Stimulated activated CD8-positive, alpha-beta memory T cell treated with anti-CD3 and anti-CD28 coated beads, Interleukin-2, amount 100 ng/mL, for 1 hour (primary cell): ENCODE measurements at places on chromosomes 2 and 18.

DNA sequence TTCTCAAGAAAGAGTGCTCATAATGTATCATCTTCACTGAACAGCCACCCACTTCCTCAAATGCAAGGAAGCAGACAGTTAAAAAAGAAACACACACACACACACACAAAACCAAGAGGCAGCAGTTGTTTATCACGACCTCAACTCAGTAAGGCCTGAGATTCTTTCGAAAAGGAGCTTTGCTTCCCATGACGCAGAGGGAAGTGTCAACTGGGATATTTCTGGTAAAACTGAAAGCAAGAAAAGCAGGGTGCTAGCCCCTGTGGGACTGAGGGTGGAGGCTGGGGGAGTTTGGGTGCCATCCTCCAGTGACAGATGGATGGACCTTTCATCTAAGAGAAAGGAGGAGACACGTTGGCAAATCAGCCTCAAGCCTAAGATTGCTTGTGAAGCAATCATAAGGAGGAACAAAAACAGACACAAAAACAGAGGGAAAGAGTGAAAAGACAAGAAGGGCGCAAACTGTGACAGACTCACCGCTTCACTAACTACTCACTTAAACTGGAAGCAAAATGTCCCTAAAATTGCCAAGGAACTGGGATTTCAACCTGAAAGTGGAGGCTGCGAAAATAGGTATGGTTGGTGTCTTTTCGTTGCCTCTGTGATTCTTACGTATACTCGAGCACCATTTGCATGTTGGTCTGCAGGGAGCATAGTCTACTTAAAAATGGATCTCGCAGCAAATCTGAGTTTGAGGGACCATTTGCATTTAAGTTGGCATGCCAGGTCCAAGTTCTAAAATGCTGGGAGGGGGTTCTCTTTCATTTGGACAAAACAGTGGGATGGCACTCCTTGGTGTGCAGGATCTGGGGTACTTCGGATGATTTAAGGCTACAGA is at the start of gene ARHGAP25:
TSS of gene ARHGAP25 (plus strand) at position 124 of the 838 bp plus-strand sequence. CDS start at position 513, 389 bp downstream.
- DNase-seq: no peak

DNA sequence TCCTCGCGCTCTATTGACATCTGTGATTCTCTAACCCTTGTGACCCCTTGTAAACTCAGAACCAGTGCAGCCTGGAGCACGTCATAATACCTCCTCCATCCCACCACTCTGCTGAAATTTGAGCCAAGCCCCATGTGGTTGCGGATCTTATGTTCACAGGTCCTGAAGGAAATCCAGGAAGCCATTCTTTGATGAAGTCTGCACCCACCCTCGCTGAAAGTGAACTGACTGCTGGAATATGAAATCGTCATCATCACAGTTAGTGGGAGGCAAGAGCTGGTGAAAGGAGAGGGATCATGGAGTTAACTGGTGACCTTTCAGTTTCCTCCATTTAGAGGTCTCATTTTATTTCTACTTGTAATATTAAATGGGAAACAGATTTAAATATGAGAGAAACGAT is 21.6 kb downstream of the ZEB2 start:
- no peak for DNase-seq

- no peak for DNase-seq
Observed at GRCh38 chr2:205612636-205613035, 69.7 kb upstream of the NRP2 start.

DNA sequence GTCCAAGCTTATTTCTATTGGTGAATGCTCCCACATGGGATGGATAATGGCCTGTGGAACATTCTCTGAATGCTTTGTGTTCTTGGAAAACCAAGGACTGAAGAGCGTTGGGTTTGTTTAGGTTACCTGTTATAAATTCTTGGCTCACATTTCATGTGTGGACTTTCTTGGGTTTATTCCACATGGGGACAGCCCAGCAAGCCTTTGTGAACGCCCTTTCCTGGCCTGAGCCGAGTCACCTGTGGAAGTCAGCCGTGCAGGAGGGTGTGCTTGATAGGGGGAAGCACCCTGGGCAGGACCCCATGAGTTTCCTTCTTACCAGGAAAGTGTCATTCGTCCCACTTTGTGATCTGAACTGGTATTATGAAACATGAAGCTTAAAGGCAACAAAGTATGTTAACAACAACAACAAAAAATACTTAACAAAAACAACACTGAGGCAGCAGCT is 4.1 kb downstream of the RAB31 start:
- DNase-seq: no peak

DNA sequence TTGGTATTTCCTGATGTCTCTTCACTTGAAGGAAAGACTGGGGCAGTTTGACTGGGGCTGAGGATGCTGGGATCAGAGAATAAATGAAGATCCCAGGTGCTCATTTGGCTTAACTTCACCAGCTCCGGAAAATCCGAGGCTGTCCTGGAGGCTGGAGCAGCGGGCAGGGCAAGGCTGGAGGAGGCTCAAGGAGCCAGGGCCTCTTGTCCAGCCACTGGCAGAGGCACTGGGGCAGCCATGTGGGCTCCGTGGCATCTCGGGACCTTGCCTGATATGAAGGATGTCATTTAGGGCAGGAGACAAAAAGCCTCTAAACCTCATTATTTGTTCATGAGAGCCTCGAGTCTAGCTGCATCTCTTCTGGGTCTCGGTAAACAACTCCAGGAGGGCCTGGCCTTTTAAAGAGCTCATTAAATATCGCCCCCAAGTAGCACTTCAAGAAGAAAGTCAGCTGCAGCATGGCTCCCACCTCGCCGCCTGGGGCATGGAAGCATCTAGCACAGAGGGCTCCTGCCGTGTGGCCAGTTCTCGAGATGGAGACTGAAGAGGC is 13.5 kb upstream of the GPR55 start:
- DNase-seq: no peak

DNA sequence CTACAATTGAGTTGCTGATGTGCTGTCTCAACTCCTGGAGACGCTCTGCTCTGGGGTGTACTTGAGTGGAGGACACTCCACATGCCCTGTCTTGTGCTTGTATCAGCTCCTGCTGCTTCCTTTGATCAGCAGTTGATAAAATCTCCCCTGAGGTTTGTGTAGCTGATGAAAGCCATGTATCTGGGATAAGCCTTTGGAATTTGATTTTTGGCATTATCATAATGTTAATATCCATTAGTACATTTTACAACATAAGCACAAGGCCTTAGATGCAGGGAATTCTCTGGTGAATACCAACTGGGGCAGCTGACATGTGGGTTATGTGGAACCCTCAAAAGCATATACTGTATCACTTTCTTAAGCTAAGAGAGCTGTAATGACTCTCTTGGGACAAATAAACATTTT is 222.7 kb upstream of the ITGA4 start:
- no peak for DNase-seq

DNA sequence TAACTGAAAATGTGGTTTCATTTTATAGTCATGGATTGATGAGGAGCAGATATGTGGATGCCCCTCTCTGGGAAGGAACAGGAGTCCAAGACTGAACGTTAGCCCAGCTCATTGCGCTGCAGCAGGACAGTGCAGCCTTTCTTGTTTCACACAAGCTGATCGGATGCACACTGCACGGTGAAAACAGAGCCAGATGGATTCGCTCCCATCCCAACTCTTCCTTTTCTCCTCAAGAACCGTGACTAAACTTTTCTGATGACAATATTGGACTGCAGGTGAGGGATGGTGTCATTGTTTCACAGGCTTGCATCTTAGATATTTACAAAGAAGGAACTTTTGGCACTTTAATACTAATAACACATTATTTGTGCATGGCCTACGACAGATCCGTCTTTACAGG is 33.8 kb upstream of the COPS8 start:
- no peak for DNase-seq

DNA sequence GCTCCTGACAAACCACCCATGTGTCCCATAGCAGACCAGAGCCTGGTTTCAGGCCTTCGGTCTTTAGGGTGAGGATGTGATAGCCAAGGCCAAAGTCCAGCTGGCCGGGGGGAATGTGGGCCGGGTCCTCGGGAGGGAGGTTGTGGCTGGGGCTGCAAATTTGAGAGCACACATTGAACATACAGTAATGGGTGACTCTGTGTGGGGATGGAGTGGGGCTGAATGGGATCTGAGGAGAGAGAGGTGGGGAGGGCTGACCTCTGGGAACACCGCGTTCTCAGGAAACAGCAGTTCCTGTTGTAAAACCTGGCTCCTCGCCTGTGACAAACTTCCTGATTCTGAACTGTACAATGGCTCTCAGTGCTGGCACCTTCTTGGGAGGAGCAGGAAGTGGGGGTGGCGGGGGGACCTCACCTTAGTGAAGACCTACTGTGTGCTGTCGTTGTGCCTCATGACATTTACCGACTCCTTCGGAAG is 48.8 kb downstream of the MCFD2 start:
- DNase-seq: no peak

GRCh38 chr2:218885981-218886947 is 5.6 kb downstream of the WNT10A start:
- DNase-seq: no peak

GRCh38 chr18:79368681-79369080 is 27.0 kb upstream of the NFATC1 start:
- DNase-seq: no peak

DNA sequence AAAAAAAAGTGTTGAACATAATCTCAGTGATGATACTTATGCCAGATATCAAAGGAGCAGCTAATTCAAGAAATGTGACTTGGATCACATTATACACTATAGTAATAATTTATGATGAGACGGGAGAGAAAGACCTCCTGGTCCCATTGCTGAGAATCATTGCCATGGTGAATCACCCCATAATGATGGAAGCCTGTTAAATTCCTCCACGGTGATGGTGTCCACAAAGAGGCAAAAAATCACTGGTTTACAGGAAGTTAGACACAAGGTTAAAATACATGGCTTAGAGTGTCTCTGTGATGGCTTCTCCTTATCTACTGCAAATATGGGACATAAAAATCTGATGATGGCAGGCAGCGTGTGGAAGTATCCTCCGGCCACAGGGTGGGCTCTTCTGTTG is 210.0 kb downstream of the CDH2 start:
- no peak for DNase-seq

- no peak for DNase-seq
Observed at GRCh38 chr18:38025433-38026038, 459.9 kb upstream of the CELF4 start.

DNA sequence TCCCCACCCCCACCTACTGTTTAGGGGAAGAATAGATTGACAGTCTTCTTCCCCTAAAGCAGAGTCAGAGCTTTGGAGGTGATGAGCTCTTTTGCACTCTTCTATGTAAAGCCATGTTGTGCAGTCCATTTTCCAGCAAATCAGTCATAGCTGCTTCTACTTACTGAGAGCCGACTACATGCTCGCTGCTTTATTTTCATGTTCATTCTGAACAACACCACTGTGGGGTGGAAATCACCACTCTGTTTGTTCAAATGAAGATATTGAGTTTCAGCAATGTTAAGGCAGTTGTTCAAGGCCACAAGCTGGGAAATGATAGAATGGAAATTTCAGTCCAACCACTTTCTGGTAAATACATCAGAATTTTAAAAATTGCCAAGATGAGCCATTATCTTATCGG is 88.3 kb downstream of the INSIG2 start:
- DNase-seq: no peak

- no peak for DNase-seq
Observed at GRCh38 chr2:31703253-31703652, 122.5 kb upstream of the SRD5A2 start.

- DNase-seq: peak; percentile 21
Observed at GRCh38 chr2:9656270-9656766, 25.5 kb upstream of the YWHAQ start.

DNA sequence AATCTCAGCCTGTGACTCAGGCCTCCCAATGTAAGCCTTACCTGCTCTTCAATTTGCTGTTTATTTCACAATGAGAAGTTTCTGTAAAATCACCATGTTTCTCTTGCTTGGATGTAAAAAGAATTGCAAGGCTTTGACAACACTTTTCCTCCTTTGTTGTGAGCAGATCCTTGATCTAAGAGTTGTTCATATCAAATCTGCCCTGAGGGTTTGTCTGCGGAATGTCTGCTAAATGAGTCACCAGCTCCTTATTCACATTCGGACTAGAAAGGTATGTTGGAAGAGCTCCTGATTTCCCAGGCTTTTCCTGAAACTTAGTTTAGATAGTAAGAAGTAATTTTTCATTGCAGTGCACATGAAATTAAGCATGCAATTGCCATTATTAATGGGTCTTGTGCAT is 268.2 kb upstream of the TCF4 start:
- DNase-seq: no peak

GRCh38 chr2:226118471-226119429 is 680.9 kb downstream of the IRS1 start:
- DNase-seq: no peak

GRCh38 chr18:11877497-11878135 is 26.4 kb downstream of the CHMP1B start:
- no peak for DNase-seq

- DNase-seq: no peak
Observed at GRCh38 chr18:50788284-50788683, 31.5 kb downstream of the MRO start.

- DNase-seq: no peak
Observed at GRCh38 chr2:184879671-184880070, 281.3 kb downstream of the ZNF804A start.

GRCh38 chr2:1588978-1589621 is 155.2 kb downstream of the PXDN start:
- no peak for DNase-seq

- DNase-seq: no peak
Observed at GRCh38 chr2:31013301-31013700, 124.9 kb downstream of the GALNT14 start.

DNA sequence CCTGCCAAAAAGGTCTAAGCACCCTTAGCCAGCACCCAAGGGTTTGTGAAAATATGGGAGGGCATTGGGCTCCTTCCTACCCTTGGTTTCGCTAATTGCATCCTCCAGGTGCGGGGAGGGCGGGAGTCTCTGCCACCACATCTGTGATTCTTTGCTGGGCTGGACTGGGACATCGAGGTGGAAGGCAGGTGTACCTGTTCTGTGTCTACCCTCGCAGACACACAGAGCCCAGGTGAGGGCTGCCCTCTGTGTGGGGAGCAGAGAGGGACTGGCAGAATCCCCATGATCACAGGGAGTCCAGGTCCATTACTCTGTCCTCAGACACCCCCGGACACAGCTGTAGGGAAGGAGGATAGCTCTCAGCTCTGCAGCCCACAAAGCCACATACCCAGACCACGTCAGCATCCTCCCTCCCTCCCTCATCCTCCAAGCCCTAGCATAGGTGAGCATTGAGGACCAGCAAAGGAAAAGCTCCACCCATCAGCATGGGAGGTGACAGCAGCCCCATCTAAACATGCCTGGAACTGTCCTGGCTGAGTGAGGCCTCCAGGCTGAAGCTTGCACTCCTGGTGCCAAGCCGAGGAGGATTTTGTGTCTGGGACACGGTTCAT is 49.8 kb downstream of the PLB1 start:
- no peak for DNase-seq

GRCh38 chr2:12716282-12717190 is at the start of gene TRIB2:
TRIB2 (plus strand) TSS chr2:12716936; CDS start chr2:12718308, 1,372 bp downstream.
- peak; percentile 89 for DNase-seq

GRCh38 chr2:54267577-54267976 is 11.5 kb upstream of the TSPYL6 start:
- DNase-seq: no peak

GRCh38 chr2:238308177-238308576 is 12.1 kb upstream of the TRAF3IP1 start:
- DNase-seq: no peak

- no peak for DNase-seq
Observed at GRCh38 chr2:72013726-72014125, 133.9 kb downstream of the CYP26B1 start.
